ENCODE measurements at places on chromosomes 7 and 10. TPM values are rescaled to one million over a fixed set of nuclear protein-coding genes. Genes with fewer than 3 reads are reported as not detected.

The GSTO2 gene
- 26.0 TPM for polyA plus RNA-seq

The WDR86 gene
- 20.4 TPM for polyA plus RNA-seq

The ANKRD61 gene
- 0.79 TPM for polyA plus RNA-seq

The SP8 gene
- polyA plus RNA-seq, result not detected

The PCBD1 gene
- 132 TPM for polyA plus RNA-seq

The COL17A1 gene
- polyA plus RNA-seq, result 0.29 TPM

The TLX1 gene
- polyA plus RNA-seq, result not detected

The HPSE2 gene
- polyA plus RNA-seq, result 1.5 TPM

The CDK5 gene
- polyA plus RNA-seq, result 15.1 TPM

The CISD1 gene
- polyA plus RNA-seq, result 60.4 TPM

The GDI2 gene
- polyA plus RNA-seq, result 345 TPM

The DRGX gene
- not detected for polyA plus RNA-seq

The HK1 gene
- 52.4 TPM for polyA plus RNA-seq

The NOM1 gene
- 16.9 TPM for polyA plus RNA-seq

The TRPV6 gene
- polyA plus RNA-seq, result 10.4 TPM

The DEPP1 gene
- 5.9 TPM for polyA plus RNA-seq

The DMBT1 gene
- not detected for polyA plus RNA-seq
